Activated CD4-positive, alpha-beta T cell treated with anti-CD3 and anti-CD28 coated beads, Interleukin-2, amount 50 U/mL, for 16 hours (primary cell): ENCODE measurements at places on chromosomes 3 and 15.

GRCh38 chr15:94164971-94165370, 66.4 kb upstream of the MCTP2 start:
- no peak for DNase-seq

- DNase-seq: no peak
Observed at GRCh38 chr15:66027268-66027805, 158.0 kb downstream of the RAB11A start.

GRCh38 chr3:171054921-171055320, 28.4 kb upstream of the SLC2A2 start:
- DNase-seq: no peak

DNA sequence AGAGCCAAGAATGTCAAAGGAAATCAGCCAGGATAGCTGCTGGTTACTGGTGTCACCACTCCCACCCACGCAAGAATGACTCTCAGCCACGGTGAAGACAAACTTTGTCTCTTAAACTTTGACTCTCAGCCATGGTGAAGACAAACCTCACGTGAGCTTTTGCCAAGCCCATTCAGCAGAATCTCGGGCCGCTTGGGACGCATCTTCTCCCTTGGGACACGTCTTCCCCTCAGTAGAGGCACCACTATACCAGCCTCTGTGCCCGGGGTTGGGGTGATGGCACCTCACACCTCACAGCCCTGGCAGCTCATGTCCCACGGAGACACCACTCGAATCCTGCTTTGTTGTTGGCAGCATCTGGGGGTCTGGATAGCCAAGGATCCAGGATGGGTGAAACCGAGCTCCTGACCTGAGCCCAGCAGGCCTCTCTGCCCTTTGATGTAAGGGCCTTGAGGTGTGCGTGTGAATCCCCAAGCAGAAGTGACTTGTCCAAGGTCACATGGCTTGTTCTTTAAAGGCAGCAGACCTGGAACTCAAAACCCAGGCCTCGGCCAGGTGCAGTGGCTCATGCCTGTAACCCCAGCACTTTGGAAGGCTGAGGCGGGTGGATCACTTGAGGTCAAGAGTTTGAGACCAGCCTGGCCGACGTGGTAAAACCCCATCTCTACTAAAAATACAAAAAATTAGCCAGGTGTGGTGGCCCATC, 21.8 kb downstream of the RBPMS2 start:
- no peak for DNase-seq

DNA sequence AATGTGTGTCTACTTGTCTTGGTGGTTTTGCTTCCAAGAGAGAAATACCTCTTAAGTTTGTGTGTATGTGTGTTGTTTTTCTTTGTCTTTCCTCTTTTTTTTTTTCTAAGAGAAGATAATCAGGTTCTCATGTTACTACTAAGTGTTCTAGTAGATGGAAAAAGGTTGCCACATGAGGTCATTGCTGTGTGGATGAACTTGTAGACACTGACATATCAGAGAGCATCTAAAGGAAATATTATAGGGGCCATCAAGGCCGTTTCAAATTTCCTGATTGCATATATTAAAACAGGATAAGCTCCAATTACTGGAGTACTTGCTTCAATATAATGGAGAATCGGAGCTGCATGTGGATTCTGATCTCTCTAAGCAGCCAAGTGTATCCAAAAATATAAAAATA, 747.5 kb downstream of the NR2F2 start:
- no peak for DNase-seq

DNA sequence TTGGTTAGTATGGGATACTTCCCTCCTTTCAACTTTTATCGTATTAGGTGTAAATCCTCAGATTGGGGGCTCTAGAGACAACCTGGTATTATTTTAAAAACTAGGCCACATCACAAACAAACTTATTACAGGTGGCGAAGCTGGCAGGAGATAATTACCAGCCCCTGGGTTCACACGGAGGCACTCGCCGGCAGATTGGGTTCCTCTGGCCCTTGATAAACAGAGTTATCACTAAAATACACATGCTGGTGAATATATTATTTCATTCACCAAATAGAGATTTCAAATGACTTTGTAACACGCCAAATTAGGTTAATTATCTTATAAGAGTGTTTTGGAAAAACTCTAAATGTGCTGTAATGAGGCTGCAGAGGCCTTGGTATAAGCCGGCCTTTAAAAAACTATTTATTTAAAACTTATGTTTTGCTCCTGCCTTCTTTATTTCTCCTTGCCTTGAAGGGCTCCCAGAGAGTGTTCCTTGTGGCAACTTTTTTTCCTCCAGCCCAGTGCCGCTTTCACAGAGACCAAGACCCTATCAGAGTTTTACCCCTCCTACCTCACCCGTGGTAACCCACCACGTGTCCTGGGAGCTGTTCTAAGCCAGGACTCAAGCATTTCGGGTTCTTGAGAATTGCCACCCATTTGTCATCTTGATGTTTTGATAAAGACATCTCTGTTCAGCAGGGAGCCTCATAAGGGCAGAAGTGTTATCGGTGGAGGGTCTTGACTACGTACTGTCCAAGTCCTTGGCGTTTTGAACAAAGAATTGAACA, 468.6 kb upstream of the CFAP20DC start:
- no peak for DNase-seq

DNA sequence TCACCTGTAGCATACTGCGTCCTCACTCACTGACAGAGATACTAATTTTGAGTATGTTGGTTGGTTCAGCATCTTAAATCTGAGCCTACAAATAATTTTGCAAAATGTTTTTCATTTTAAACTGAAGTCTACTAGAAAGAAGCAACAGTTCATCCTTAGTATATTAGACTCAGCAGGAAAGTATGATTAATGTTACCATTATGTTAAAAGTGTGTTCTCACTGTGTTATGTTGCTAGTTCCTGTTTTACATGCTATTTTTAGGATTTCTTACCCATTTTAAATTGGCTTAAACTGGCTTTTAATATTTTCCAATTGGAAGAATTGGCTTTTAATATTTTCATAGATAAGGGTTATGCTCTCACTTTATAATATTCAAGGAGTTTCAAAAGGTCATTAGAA, 25.7 kb downstream of the ACKR4 start:
- no peak for DNase-seq

- no peak for DNase-seq
Observed at GRCh38 chr3:66115858-66116654, 77.3 kb upstream of the MAGI1 start.

- DNase-seq: no peak
Observed at GRCh38 chr15:71775856-71776255, 34.5 kb upstream of the NR2E3 start.

DNA sequence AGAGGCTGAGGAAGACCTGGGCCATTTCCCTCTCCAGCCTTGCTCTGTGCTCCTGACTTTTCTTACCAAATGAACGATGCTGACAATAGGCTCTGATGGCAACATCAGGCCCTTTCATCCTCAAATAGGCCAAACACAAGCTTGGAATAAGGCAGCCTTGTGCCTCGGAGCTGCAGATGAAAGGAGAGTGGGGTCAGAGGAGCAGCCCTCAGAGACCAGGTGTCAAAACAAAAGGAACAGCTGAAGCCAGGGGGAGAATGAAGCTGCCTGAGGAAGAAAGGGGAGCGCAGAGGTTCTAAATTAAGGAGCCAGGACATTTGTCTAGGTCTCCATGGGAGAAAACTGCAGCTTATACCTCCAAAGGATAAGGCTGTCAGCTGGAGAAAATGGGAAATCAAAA, 5.1 kb downstream of the BFSP2 start:
- no peak for DNase-seq

GRCh38 chr3:53577506-53577905, 83.1 kb downstream of the CACNA1D start:
- DNase-seq: no peak

DNA sequence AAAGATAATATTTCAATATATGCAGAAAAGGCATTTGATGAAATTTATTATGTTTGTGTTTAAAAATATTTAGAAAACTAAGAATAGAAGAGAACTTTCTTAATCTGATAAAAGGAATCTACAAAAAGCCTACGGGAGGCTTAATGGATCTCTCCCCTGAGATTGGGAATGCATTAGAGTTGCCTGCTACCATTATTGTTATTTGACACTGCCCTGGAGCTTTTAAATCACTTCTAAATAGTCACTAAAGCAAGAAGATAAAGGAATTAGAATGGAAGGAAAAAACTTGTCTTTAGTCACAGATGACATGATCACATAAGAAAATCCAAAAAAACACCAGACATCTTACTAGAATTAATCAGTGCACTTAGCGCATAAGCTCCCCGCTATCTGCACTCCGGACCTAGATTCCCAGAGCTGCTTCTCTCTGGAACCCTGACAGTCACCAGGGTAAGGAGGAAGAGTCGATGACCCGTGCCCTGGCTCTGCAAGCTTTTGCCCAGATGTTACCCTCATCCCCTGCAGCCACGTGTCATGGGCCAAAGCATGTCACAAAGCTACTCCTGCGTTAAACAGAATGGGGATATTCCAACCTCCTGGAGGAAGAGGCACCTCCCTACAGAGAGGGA, 97.1 kb downstream of the MINAR1 start:
- no peak for DNase-seq

DNA sequence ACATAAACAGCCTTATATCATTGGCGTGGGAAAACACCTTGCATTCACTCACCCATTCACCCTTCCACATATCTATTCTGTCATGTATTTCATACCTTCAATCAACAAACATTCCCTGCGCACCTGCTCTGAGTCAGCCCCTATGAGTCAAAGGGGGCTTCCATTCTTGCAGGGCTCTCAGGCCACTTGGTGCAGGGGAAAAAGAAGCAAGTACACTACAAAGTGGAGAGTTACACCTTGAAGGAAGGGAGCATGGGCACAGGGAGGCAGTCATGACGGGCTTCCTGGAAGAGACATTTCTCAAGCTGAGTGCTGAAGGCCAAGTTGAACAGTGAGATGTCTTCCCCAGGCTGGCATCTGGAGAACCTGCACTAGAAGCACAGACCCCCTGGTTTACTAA, 4.6 kb upstream of the AMOTL2 start:
- no peak for DNase-seq

GRCh38 chr3:193028258-193028657, 110.6 kb upstream of the MB21D2 start:
- no peak for DNase-seq

DNA sequence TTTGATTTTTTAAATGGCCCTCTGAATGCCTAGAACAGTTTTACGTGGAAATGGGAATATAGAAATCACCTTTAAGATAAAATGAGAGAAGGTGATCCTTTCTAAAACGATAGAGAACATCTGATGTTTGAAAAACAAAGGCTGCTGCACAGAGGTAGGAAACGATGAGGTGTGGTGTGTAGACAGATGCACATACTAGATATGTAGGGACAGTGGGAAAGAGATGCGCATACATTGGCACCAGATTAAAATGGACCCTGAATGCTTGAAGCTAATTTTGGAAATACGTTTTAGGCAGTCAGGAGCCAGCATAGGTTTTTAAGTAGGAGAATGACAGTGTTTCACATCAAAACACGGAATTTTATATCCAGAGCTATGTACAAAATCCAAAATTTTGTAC, 29.0 kb downstream of the MAP6D1 start:
- DNase-seq: no peak

- no peak for DNase-seq
Observed at GRCh38 chr3:39533226-39533625, 65.7 kb downstream of the MOBP start.

GRCh38 chr3:45596290-45596791, 1.8 kb downstream of the LIMD1 start:
- DNase-seq: no peak

- DNase-seq: no peak
Observed at GRCh38 chr15:78981532-78982313, 36.9 kb upstream of the CTSH start.

DNA sequence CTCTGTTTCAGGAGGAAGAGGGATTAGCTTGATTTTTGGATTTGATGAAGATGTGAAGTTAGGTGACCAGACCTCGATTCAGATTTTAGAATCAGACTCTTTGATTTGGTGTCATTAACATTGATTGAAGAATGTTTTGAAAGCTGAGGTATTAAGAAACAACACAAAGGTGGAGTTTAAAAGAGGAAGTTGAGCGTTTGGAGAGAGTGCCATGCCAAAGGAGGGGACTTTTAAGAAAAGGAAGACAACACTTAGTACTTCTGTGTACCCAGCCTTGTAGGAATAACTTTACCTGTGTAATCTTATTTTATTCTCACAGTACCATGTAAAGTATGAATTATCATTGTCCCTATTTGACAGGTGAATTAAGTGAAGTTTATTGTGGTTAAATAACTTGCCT, 34.4 kb downstream of the PPARG start:
- DNase-seq: no peak

- DNase-seq: no peak
Observed at GRCh38 chr3:14256046-14256445, 77.4 kb downstream of the LSM3 start.

GRCh38 chr15:88636050-88636449, 2.8 kb upstream of the ISG20 start:
- peak; percentile 37 for DNase-seq

DNA sequence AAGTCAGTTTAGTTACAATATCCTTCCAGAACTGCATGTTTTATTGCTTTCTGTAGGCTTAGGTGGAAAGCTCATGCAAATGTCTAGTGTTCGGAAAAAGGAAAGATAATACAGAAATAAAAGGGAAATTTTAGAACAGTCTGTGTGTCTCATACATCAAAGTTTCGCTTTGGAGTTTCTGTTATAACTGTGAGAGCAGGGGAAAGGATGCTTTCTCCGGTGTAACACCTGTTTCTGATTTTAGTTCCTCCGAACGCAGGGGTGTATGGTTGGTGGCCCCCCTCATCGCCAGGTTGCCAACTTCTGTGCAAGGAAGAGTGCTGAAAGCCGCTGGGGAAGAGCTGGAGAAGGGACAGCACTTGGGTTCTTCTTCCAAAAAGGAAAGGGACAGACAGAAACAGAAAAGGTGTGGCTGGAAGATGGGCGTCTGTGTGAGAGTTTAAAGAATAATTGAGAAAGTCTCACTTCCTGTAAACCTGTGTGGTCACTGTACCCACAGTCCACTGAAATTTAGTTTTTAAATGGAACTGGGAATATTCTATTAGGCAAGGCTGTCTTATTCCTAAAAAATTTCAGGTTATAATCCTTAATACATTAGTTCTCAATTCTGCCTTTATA, 6.7 kb downstream of the P2RY12 start:
- DNase-seq: no peak
